A549 treated with DMSO at 1 μM for 4 hours (cell line): ENCODE measurements at places on chromosomes 6 and 20. TPM values are rescaled to one million over a fixed set of nuclear protein-coding genes. Genes with fewer than 3 reads are reported as not detected.

Gene ESR1
- not detected in 5 replicates for total RNA-seq

Gene RNF217
- total RNA-seq = 4.9 to 8.0 TPM (median 6.9 TPM) in 5 replicates

Gene FAM83D
- total RNA-seq = 54.1 to 81.5 TPM (median 73.7 TPM) in 5 replicates

Gene TPX2
- total RNA-seq = 98.8 to 113 TPM (median 111 TPM) in 5 replicates

Gene RFX6
- not detected in 5 replicates for total RNA-seq

Gene WFDC12
- not detected in 5 replicates for total RNA-seq

Gene WFDC5
- not detected in 5 replicates for total RNA-seq

Gene HEBP2
- 13.9 to 34.9 TPM (median 33.0 TPM) in 5 replicates for total RNA-seq

Gene SNRPB
- 932 to 1,046 TPM (median 968 TPM) in 5 replicates for total RNA-seq

Gene ZNF292
- 2.5 to 4.9 TPM (median 4.4 TPM) in 5 replicates for total RNA-seq

Gene DEFB124
- total RNA-seq = not detected in 5 replicates

Gene SNX14
- 36.0 to 42.5 TPM (median 38.3 TPM) in 5 replicates for total RNA-seq

Gene NMBR
- total RNA-seq = not detected in 5 replicates

Gene SGK2
- total RNA-seq = 5.4 to 7.2 TPM (median 7.2 TPM) in 5 replicates

Gene TOX2
- 8.4 to 11.4 TPM (median 9.3 TPM) in 5 replicates for total RNA-seq

Gene ULBP1
- 0.84 to 1.1 TPM (median 1.0 TPM) in 5 replicates for total RNA-seq

Gene CPXM1
- total RNA-seq = not detected in 5 replicates

Gene KCNK5
- total RNA-seq = 1.00 to 1.5 TPM (median 1.4 TPM) in 5 replicates

Gene RAD21L1
- total RNA-seq = 0.05 to 0.12 TPM in 2 of 5 replicates, not detected in the others

Gene KIAA1586
- total RNA-seq = 4.9 to 6.6 TPM (median 5.1 TPM) in 5 replicates

Gene GHRH
- total RNA-seq = not detected in 5 replicates

Gene SYTL3
- total RNA-seq = 1.0 to 1.3 TPM (median 1.1 TPM) in 5 replicates

Gene OXT
- total RNA-seq = not detected in 5 replicates

Gene RBPJL
- not detected in 5 replicates for total RNA-seq

Gene F13A1
- total RNA-seq = not detected in 5 replicates

Gene BEND6
- total RNA-seq = 0.71 to 1.7 TPM (median 1.3 TPM) in 5 replicates

Gene TCFL5
- 3.8 to 5.8 TPM (median 4.6 TPM) in 5 replicates for total RNA-seq

Gene MEI4
- not detected in 5 replicates for total RNA-seq

Gene WFDC6
- total RNA-seq = not detected in 5 replicates

Gene TMC2
- not detected in 5 replicates for total RNA-seq

Gene EYA4
- total RNA-seq = 9.3 to 13.7 TPM (median 12.8 TPM) in 5 replicates

Gene HMGN4
- 60.4 to 78.0 TPM (median 75.5 TPM) in 5 replicates for total RNA-seq

Gene ZNF311
- total RNA-seq = 0.15 to 0.37 TPM (median 0.19 TPM) in 5 replicates

Gene EYS
- 0.05 to 0.08 TPM (median 0.05 TPM) in 3 of 5 replicates, not detected in the others for total RNA-seq

Gene HLA-DQA1
- total RNA-seq = not detected in 5 replicates

Gene MARCKS
- total RNA-seq = 13.3 to 29.6 TPM (median 26.5 TPM) in 5 replicates

Gene RNF144B
- total RNA-seq = 0.24 to 0.88 TPM (median 0.52 TPM) in 5 replicates

Gene HTR1E
- total RNA-seq = not detected in 5 replicates

Gene TBX18
- 13.2 to 21.9 TPM (median 19.0 TPM) in 5 replicates for total RNA-seq

Gene C20orf202
- total RNA-seq = 0.05 TPM in 1 of 5 replicates, not detected in the others

Gene TAAR2
- not detected in 5 replicates for total RNA-seq

Gene CSNK2A1
- total RNA-seq = 150 to 175 TPM (median 165 TPM) in 5 replicates

Gene IDH3B
- 121 to 136 TPM (median 134 TPM) in 5 replicates for total RNA-seq

Gene CCN5
- total RNA-seq = 24.1 to 33.0 TPM (median 26.6 TPM) in 5 replicates

Gene DSP
- total RNA-seq = 36.4 to 56.3 TPM (median 50.0 TPM) in 5 replicates

Gene LPA
- total RNA-seq = 0.02 to 0.03 TPM in 2 of 5 replicates, not detected in the others

Gene FAM83C
- total RNA-seq = 0.02 to 0.06 TPM in 2 of 5 replicates, not detected in the others

Gene L3MBTL3
- 2.0 to 4.0 TPM (median 3.2 TPM) in 5 replicates for total RNA-seq

Gene PRDM1
- 3.6 to 5.0 TPM (median 4.2 TPM) in 5 replicates for total RNA-seq

Gene LY6G6C
- 0.12 to 0.20 TPM in 2 of 5 replicates, not detected in the others for total RNA-seq

Gene RPS18
- total RNA-seq = 2,439 to 2,832 TPM (median 2,552 TPM) in 5 replicates

Gene C6orf52
- 1.7 to 2.8 TPM (median 2.0 TPM) in 5 replicates for total RNA-seq

Gene CLVS2
- total RNA-seq = 0.01 to 0.08 TPM (median 0.07 TPM) in 5 replicates

Gene DOP1A
- total RNA-seq = 2.4 to 4.3 TPM (median 2.8 TPM) in 5 replicates

Gene GSTA4
- 7.5 to 9.5 TPM (median 9.2 TPM) in 5 replicates for total RNA-seq

Gene KIFC1
- 38.1 to 49.0 TPM (median 43.7 TPM) in 5 replicates for total RNA-seq

Gene TTBK1
- total RNA-seq = 0.03 to 0.09 TPM (median 0.06 TPM) in 4 of 5 replicates, not detected in the other

Gene GRIK2
- 0.24 to 0.36 TPM (median 0.32 TPM) in 5 replicates for total RNA-seq

Gene RAET1E
- 2.2 to 3.4 TPM (median 2.9 TPM) in 5 replicates for total RNA-seq
